RPMI7951 (cell line): ENCODE measurements at places on chromosomes 6 and 20.

GRCh38 chr20:25288291-25289181 lies 40.7 kb downstream of the PYGB start:
- DNase-seq = no peak

DNA sequence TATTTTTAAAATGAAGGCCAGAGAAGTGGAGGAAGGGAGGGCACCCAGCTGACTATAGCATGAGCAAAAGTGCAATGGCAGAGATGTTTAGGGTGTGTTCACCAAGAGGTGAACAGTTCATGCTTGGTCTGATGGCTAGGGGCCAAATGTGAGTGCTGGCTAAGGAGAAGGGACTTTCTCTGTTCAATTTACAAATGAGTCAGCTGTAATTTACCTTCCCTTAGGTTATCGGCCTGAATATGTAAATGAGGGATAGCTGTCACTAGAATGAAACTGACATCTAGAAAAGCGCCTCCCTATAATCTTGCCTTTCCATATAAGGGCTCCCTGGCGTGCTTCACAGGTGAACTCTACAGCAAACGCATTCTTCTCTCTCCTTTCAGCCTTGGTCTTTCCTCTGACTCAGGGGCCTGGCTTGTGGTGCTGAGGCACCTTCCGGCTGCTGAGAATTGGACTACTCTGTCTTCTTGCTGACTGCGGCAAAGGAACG lies 114.7 kb upstream of the BACH2 start:
- peak; percentile 19 for DNase-seq

- no peak for DNase-seq
Observed at GRCh38 chr6:3391902-3392458, 64.9 kb downstream of the SLC22A23 start.

DNA sequence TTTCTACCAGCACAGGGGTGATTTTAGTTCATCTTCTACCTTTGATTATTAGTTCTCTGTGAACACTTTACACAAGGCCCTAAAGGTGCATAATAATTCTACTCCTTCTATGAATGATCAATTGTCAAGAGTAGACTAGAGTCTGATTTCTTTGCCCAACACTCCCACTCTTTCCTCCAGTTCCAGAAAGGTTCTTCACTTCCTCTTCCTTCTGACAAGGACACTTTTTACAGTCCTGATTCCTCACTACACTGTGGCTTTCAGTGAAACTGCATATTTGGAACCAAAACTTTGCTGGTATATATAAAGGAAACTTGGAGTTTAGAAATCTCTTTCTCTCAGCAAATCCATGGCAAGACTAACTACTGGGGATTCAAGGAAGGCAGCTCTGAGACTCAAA lies 10.6 kb upstream of the RSPO3 start:
- DNase-seq = no peak

GRCh38 chr20:42179768-42180167 lies 561.6 kb upstream of the CHD6 start:
- DNase-seq = peak; percentile 37

- no peak for DNase-seq
Observed at GRCh38 chr20:1174787-1175186, 10.0 kb downstream of the TMEM74B start.
